ENCODE measurements at places on chromosomes 4 and X.

- DNase-seq, result peak; percentile 28
These were observed 58.5 kb upstream of the CLCN4 start for GRCh38 chrX:10098270-10098713.

DNA sequence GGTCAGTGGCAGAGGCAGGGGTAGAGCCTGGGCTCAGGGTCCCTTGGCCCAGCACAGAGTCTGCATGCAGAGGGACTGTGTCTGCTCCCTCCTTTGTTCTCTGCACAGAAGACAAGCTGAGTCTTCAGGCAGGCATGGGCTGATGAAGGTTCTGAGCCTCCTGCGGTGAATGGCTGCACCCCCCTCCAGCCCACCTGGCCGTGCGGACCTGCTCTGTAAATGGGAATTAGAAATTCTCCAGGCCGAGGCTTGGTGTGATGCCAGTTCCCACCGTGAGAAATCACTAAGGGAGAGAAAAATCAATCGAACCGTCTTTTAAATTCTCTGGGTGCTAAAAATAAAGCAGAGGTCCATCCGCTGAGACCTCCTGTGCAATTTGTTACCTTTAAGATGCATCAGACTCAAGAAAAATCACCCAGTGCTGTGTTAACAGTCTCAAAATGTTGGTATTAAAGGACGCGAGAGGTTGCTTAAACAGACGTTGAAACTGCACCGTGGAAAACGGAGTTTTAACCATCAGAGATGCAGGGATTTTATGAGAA, 96.0 kb downstream of the WFS1 start:
- no peak for DNase-seq

- DNase-seq, result peak; percentile 63
These were observed 354.5 kb downstream of the ARHGAP24 start for GRCh38 chr4:85829276-85830051.

DNA sequence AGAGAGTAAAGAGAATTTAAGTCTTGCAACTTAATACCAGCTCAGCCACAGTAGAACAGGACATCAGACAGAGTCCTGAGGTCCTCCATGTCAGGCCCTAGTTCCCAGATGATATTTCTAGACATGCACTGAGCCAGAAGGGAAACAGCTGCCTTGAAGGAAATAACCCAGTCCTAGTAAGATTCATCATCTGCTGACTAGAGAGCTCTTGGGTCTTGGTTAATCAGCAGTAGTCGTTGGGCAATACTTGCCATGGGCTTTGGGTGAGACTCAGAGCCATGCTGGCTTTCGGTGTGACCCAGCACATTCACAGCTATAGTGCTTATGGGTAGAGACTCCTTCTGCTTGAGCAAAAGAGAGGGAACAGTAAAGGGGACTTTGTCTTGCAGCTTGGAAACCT, 379.1 kb downstream of the AR start:
- no peak for DNase-seq

DNA sequence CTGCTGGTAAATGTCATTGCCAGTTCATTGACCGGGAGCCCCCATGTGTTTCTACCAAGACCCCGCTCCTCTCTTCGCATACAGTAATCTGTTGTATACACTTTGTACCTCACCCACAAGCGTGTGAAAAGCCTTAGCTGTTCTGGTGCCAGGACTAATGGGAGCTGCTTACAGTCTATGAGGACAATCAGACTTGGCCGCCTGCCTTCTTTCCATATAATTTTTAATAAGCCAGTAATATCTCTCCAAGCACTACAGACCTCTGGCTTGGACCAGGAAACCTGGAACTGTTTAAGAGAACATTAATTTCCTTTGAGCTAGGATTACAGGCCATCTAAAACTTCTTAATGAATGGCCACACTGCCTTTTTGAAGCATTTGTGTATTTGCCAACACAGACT, 149.7 kb upstream of the MSX1 start:
- DNase-seq, result no peak

DNA sequence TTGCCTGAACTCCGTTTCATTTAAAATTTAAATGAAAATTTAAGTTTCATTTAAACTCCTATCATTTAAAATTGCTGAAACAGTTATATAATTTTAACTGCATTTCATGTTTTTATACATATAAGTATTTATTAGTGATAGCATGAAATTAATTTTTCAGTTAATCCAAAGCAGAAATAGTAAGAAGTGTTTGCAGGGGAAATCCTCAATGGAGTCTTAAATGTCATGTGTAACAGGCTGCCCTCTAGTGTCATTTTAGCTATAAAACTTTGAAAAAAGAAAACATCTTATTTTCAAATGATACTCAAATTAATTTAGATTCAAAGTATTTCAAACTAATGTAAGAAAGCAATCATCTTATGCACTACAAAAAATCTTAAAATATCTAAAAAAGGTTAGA, 27.2 kb downstream of the TAPT1 start:
- peak; percentile 67 for DNase-seq

DNA sequence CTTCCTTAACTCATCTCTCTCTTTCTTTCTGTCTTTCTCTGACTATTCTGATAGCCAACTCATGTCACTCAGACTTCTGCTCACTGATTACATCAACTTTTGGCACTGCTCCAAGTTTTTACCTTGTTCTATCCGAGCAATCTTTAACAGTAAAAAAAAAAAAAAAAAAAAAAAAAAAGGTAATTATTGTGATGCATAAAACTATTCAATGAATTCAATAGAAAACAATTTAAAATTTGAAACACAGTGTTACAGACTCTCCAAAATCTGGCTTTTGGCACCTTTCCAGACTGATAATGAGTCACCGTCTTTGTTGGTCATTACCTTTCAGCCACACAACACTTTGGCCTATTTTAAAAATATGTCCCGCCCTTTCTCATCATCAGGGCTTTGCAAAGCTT, 229.5 kb downstream of the GALNTL6 start:
- peak; percentile 8 for DNase-seq
